Sigmoid colon (tissue), 7 donors: ENCODE measurements at places on chromosomes 12 and 14. TPM values are rescaled to one million over a fixed set of nuclear protein-coding genes. Genes with fewer than 3 reads are reported as not detected.

DNA sequence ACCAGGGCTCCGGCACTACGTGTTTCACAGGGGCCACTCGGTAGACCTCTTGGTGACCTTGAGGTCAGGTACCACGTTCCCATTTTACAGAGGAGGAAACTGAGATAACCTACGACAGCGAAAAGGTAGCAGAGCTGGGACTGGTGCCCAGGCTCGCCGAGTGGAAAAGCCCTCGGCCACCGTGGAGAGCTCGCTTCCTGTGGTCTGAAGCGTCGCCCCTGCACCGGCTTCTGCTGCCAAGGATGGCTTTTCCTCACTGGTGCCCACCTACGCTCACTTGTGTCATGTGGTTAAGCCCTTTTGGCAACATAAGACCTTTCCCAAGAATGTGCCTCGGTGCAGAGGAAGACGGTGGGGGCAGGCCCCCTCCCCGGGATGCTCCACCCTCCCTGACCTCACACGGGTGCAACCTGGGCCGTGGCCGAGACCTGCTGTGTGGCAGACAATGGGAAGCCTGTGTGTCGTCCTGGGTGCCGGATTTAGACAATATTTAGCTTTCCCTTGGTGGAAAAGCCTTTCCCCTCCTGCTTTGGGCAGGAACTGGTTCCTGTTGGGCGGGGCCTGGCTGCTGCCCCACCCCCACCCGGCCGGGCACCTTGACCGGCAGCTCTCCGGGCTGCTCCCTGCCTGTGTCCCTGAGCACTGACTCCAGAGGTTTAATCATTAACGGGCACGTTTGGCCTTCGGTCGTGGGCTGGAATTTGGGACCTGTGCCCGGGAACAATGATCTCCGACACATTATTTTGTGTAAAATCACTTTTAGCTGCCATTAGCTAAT is 32.4 kb upstream of the PPP1R13B start:
- peak overlapping the region; percentile 43 for H3K27ac ChIP-seq
- no peaks in the 10 kb centered on the region for H3K4me1 ChIP-seq
- no peak for DNase-seq
- no peaks in the 10 kb centered on the region for H3K36me3 ChIP-seq
- no peaks in the 10 kb centered on the region for H3K27me3 ChIP-seq

Gene CDKN3
- polyA plus RNA-seq: 41.8 TPM

Gene FGF23
- not detected for polyA plus RNA-seq

DNA sequence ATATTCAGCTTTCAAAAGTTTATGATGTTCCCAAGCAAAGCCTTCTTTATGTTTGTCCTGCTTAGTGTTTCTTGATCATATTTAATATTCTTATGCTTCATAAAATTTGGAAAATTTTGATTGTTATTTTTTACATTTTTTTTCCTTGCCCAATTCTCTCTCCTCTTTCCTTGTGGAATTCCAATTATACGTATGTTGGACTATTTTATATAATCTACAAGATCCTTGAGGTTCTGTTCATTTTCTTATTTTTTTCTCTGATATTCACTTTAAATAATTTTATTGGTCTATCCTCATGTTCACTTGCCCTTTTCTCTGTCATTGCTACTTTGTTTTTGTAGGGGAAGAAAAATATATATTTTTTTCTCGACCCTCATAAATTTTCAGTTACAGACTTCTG is 167.7 kb downstream of the DYRK2 start:
- H3K27me3 ChIP-seq: no peaks in the 10 kb centered on the region
- no peaks in the 10 kb centered on the region for H3K36me3 ChIP-seq
- H3K4me3 ChIP-seq: no peak overlapping the region
- H3K27ac ChIP-seq: no peak overlapping the region

DNA sequence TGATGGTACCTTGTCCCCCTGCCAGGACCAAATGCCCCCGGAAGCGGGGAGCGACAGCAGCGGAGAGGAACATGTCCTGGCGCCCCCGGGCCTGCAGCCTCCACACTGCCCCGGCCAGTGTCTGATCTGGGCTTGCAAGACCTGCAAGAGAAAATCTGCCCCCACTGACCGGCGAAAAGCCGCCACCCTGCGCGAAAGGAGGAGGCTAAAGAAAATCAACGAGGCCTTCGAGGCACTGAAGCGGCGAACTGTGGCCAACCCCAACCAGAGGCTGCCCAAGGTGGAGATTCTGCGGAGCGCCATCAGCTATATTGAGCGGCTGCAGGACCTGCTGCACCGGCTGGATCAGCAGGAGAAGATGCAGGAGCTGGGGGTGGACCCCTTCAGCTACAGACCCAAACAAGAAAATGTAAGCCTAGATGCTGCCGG is 410 bp downstream of the MYF6 start:
- H3K4me3 ChIP-seq: no peak overlapping the region
- H3K27me3 ChIP-seq: no peaks in the 10 kb centered on the region
- H3K27ac ChIP-seq: no peak overlapping the region

GRCh38 chr14:80615831-80616230 is 325.7 kb downstream of the CEP128 start:
- no peak overlapping the region for H3K4me3 ChIP-seq
- H3K27ac ChIP-seq: no peak overlapping the region
- no peaks in the 10 kb centered on the region for H3K36me3 ChIP-seq
- H3K27me3 ChIP-seq: no peaks in the 10 kb centered on the region

Gene TMEM233
- 0.10 TPM for polyA plus RNA-seq

- peaks cover 17% of the 10 kb centered on the region for H3K4me1 ChIP-seq
- no peaks in the 10 kb centered on the region for H3K27me3 ChIP-seq
- H3K4me3 ChIP-seq: no peak overlapping the region
- peak overlapping the region; percentile 60 for H3K27ac ChIP-seq
- no peaks in the 10 kb centered on the region for H3K36me3 ChIP-seq
- DNase-seq: no peak
These were observed 38.5 kb downstream of the LTBP2 start for GRCh38 chr14:74573421-74574089.

DNA sequence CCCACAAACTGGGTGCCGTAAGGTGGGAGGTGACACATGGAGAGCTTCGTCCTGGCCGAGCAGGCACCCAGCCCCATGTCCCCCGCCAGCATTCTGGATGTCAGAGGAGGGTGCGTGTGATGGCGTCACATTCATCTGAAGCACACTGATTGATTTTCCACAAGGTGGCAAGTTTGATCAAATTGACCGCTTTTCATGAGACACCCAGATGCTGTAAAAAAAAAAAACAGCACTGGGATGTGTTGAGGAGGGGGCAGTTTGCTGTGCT is 24.2 kb downstream of the SLC25A29 start:
- H3K4me3 ChIP-seq: no peak overlapping the region
- peaks cover 26% of the 10 kb centered on the region for H3K4me1 ChIP-seq
- no peak for DNase-seq
- H3K27ac ChIP-seq: no peak overlapping the region

Gene ZNF385A
- polyA plus RNA-seq: 4.4 TPM

- no peak for DNase-seq
- H3K27me3 ChIP-seq: no peaks in the 10 kb centered on the region
- no peaks in the 10 kb centered on the region for H3K36me3 ChIP-seq
- no peak overlapping the region for H3K27ac ChIP-seq
- no peak overlapping the region for H3K4me3 ChIP-seq
- no peaks in the 10 kb centered on the region for H3K4me1 ChIP-seq
These were observed 63.5 kb downstream of the FOXG1 start for GRCh38 chr14:28830115-28830534.

Gene RAD52
- 13.8 TPM for polyA plus RNA-seq

Gene CD4
- 4.8 TPM for polyA plus RNA-seq

Gene OR4Q3
- polyA plus RNA-seq: 0.60 TPM

- H3K27me3 ChIP-seq: no peaks in the 10 kb centered on the region
- no peaks in the 10 kb centered on the region for H3K4me1 ChIP-seq
- peak overlapping the region; percentile 98 for H3K27ac ChIP-seq
- no peak for DNase-seq
- no peaks in the 10 kb centered on the region for H3K36me3 ChIP-seq
These were observed 670 bp downstream of the DYRK2 start for GRCh38 chr12:67649261-67649569.

DNA sequence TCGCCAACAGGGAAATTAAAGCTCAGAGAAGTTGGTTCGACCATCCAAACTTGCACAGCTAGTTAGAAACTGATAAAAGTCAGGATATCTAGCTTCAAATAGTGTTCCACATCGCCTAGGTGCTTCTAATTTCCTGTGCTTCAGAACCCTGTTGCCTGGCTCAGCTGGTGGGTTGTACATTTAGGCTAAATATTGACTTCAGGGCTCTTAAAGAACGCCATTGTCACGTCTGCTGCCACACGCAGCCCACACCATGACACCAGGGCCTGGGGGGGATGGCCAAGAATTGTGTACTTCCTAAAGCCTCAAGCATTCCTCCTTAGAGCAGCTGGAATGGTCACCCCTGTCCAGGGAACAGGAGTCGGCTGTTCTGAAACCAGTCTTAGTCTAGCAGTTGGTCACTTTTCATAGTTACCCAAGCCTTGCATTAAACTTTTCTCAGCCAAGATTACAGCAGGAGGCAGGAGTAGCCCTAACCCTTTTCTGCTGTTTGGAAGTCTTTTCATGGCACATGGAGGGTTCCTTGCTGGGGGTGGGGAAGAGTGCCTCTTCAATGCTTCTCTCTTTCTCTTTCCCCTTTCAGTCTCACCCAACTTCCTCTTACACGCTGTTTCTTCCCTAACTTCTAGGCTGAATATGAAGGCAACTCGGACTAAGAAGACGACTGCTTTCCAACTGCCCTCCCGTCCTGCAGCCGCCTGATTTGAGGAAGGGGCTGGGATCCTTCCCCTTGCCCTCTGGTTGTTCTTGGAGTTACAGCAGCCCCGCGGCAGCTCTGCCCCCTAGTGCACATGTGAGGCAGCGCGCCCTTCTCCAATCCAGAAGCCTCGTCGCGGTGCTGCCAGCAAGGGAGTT is 17.1 kb downstream of the FOS start:
- no peaks in the 10 kb centered on the region for H3K4me1 ChIP-seq
- no peaks in the 10 kb centered on the region for H3K36me3 ChIP-seq
- no peaks in the 10 kb centered on the region for H3K27me3 ChIP-seq
- peak; percentile 93 for DNase-seq
- H3K4me3 ChIP-seq: peak overlapping the region; percentile 8

GRCh38 chr14:88879022-88879421 is 54.6 kb downstream of the TTC8 start:
- peaks cover 53% of the 10 kb centered on the region for H3K36me3 ChIP-seq
- no peak for DNase-seq
- H3K4me3 ChIP-seq: no peak overlapping the region
- H3K4me1 ChIP-seq: no peaks in the 10 kb centered on the region

GRCh38 chr12:44930972-44931600 is 55.0 kb upstream of the NELL2 start:
- no peaks in the 10 kb centered on the region for H3K4me1 ChIP-seq
- H3K36me3 ChIP-seq: no peaks in the 10 kb centered on the region
- H3K4me3 ChIP-seq: no peak overlapping the region
- no peaks in the 10 kb centered on the region for H3K27me3 ChIP-seq

- no peaks in the 10 kb centered on the region for H3K4me1 ChIP-seq
- no peaks in the 10 kb centered on the region for H3K36me3 ChIP-seq
- H3K4me3 ChIP-seq: no peak overlapping the region
- DNase-seq: no peak
- H3K27me3 ChIP-seq: no peaks in the 10 kb centered on the region
- H3K27ac ChIP-seq: no peak overlapping the region
These were observed 47.9 kb downstream of the FBXW8 start for GRCh38 chr12:116958402-116959197.
